ENCODE measurements at places on chromosomes 3 and 15. TPM values are rescaled to one million over a fixed set of nuclear protein-coding genes. Genes with fewer than 3 reads are reported as not detected.

Gene SNTN
- not detected for total RNA-seq

Gene THRB
- total RNA-seq, result 7.5 TPM

Gene PLA1A
- 0.08 TPM for total RNA-seq

Gene EIF2A
- 127 TPM for total RNA-seq

Gene CADM2
- total RNA-seq, result not detected

Gene TNFSF10
- total RNA-seq, result 1.4 TPM

Gene TLR9
- not detected for total RNA-seq

Gene CTNNB1
- total RNA-seq, result 818 TPM

Gene BUB1B
- total RNA-seq, result 2.9 TPM

Gene CLRN1
- total RNA-seq, result not detected

Gene SPATA12
- total RNA-seq, result under 0.01 TPM

Gene CNTN6
- total RNA-seq, result not detected

Gene GREM1
- total RNA-seq, result 527 TPM

Gene CKMT1B
- total RNA-seq, result not detected

Gene HGD
- 0.12 TPM for total RNA-seq

Gene KIF7
- 10.7 TPM for total RNA-seq

Gene PP2D1
- not detected for total RNA-seq

Gene TIGIT
- total RNA-seq, result not detected

Gene ZNF860
- 0.38 TPM for total RNA-seq

Gene CATSPER2
- total RNA-seq, result 0.45 TPM

Gene SERPINI2
- not detected for total RNA-seq

Gene LTF
- total RNA-seq, result not detected

Gene LRRIQ4
- not detected for total RNA-seq

Gene MUC13
- total RNA-seq, result not detected

Gene SEMA3B
- 13.2 TPM for total RNA-seq

Data from smooth muscle cell of the coronary artery (primary cell).